ENCODE measurements at places on chromosomes 7 and 10.

DNA sequence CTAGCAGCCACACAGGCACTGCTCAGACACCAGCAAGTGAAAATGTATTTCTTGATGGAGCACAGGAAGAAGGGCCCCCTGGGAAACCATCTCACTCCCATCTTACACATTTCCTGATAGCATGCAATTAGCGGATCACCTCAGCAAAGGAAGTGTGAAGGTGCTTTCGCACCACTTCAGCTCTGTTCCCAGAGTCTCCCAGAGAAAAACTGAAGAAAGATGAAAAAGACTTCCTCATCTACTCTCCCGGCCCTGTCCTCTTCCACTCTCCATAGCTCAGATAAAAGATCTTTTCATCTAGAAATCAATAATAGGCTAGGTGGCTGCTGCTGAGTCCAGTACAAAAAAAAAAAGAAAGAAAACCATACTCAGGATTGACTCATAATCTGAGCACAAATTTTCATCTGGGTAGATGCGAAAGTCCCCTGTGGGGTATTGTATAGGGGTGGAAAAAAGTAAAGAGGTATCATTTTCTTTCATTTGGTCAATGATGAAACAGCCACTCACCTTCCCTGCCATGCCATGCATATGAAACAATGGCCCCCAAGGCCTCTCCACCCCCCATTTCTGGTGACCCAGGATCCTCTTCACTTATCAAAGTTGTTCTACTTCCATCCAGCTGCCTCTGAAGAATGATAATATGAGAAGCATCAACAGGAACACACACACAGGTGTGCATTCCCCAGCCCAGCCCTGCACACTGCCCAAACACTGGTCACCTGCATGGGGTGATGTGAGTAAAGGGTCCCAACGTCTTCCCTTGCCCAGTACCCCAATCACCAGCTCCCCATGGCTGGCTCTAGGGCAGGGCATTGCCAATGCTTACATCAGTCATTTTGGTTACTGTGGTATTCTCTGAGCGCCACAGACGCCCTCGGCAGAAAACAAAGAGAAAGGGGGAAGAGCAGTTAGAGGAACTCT is 48.8 kb upstream of the DGKI start:
- DNase-seq = peak; percentile 44

DNA sequence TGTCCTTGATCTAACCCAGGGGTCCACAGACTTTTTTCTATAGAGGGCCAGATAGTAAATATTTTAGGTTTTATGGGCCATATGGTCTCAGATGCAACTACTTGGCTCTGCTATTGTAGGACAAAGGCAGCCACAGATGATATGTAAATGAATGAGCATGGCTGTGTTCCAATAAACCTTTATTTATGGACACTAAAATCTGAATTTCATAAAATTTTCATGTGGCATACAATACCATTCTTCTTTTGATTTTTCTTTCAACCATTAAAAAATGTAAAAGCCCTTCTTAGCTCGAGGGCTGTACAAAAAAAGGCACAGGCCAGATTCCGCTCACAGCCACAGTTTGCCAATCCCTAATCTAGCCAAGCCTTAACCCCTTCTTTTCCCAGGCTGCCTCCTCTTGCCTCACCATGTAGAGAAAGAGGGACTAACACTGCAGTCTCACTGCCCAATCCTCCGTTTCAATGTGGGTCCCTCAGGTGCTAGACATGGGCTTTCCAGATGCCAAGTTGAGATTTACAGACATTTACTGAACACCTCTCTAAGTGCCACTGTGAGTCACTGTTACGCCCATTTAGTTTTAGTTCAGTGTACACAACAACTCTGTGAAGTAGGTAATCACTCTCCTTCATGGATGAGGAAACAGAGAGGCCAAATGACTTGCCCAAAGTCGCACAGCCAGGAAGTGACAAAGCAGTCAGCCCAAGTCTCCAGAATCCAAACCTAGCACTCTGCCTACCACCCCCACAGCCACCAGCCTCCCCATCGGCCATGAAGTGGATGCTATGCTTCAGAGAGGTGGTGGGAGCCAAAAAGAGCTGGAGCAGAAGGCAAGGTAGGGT is 132.6 kb upstream of the PDLIM1 start:
- peak; percentile 91 for DNase-seq

GRCh38 chr10:24685958-24686540 is 37.6 kb downstream of the ARHGAP21 start:
- no peak for DNase-seq

DNA sequence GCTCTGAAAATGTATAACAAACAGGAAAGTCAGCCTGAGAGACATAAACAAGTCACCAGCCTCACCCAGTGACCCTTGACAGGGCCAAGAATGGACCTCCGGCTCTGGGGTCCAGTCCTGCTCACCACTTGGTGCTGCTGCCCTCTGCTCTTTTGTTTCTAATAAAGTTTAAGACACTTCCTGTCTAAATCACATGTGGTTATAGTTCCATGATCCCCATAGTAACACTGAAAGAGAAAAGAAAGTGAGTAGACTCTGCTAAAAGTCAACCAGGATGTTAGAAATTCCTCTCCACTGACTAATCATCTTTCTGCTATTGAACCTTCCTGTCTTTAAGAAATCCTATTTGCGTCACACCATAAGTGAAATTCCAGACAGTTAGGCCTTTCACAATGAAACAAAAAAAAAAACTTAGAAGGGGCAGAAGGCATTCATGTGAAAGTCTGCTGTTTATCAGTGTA is 179.2 kb upstream of the BET1 start:
- no peak for DNase-seq

- DNase-seq = no peak
Measured at GRCh38 chr7:39367943-39368342, 198.3 kb upstream of the YAE1 start.

DNA sequence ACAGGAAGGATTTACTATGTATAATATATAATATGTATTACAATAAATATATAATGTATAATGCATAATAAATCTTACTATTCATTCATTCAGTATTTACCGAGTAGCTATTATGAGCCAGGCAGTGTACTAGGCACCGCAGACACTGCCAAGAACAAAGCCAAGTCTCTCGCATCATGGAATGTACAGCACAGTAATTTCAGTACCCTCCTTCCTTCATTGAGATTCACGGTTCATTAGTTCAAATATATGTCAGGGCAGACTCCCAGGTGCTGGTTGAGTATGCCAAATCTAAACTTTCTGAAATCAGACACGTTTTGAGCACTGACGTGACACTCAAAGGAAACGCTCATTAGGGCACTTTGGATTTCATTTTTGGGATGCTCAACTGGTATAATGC is 9.1 kb downstream of the USP6NL start:
- DNase-seq = no peak
